ENCODE measurements at places on chromosomes 5 and 9.
A peak's percentile ranks its signal among the peaks of the same experiment; 100 is the strongest.

DNA sequence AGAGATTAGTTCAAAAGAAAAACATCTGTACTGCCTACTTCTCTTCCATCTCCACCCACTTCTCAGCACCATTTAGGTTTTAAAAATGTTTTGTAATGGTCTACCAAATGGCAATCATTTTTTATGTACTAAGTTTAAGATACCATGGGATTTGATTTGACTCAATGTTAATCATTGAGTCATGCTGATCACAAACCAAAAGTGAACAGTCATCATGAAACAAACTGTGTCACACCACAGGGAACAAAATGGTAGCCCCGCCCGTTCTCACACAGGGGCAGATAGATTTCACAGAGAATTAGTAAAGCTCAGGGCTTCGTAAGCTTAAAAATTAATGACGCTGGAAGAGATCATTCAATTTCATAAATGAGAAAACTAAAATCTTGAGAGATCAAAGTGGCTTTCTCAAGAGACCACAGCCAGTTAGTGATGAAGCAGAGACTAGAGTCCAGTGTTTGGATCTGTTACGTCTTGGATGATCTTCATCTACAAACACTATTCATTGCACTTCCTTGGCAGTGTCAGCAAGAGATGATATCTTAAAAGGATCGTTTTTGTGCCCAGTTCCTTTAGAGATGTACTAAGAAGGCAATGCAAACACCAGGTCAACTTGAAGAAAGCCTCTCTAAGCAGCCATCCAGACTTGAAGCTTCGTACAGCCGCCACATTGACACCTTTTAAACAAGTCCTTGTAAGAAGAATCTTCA lies 33.9 kb upstream of the TRIO start:
- DNase-seq: peak; percentile 81

DNA sequence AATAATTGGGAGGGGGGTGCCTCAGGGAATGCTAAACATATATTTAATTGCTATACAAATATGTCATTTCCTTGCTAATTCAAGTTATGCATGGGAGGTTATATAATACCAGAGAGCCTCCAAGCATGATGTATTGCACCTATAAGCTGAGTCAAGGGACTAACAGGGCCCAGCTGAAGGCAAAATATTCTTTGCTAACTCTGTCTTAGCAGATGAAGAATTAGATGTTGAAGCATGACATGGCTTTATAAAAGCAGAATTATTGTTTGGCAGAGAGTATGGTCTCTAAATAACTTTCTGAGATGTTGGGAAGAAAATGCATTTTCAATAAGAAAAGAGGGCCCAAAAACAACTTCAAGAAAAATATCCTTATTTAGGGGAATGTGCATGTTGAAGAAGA lies 60.4 kb downstream of the SGCD start:
- no peak for DNase-seq

DNA sequence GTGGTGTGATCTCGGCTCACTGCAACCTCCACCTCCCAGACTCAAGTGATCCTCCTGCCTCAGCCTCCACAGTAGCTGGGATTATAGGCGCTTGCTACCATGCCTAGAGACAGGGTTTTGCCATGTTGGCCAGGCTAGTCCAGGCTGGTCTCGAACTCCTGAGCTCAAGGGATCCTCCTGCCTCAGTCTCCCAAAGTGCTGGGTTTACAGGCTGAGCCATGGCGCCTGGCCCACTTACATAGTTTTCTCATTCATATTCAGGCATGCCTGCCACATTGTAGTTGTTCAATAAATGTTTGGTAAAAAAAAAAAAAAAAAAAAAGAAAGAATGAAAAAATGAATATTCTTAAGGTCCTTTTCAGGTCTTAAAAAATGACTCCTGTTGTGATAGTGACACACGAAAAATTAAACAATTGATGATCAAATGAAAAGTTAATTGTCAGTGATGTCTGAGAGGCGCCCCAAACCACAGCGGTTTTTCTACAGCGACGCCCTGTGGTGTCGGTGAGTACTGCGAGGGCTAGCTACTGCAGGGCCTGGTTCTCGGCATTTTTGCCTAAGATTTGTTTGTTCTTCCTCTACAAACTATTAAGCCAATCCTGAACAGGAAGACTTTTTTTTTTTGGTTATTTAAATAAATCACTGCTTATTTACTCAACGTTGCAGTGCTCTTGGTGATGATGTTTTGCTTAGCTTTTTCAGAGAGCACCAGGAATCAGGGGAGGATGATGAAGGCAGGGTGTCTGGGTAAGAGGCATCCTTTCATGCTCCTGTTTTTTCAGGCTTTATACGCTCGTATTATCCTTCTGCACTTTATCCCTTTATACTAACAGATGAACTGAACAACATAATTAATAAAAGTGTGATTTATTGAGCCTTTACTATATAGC lies 67.0 kb upstream of the DPYSL3 start:
- DNase-seq: peak; percentile 22

DNA sequence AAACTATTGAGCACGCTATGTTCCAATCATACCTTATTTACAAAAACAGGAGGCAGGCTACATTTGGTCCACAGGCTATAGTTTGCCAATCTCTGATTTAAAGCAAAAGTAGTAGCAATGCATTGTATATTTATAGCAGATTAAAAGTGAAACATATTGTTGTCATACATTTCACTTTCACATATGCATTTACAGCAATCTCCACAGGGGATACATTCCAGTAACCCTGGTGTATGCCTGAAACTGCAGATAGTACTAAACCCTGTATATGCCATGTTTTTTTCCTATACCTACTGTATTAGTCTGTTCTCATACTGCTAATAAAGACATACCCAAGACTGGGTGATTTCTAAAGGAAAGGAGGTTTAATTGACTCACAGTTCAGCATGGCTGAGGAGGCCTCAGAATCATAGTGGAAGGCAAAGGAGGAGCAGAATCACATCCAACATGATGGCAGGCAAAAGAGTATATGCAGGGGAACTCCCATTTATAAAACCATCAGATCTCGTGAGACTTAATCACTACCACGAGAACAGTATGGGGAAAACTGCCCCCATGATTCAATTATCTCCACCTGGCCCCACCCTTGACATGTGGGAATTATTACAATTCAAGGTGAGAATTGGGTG lies 5.9 kb upstream of the CSF1R start:
- peak; percentile 22 for DNase-seq

DNA sequence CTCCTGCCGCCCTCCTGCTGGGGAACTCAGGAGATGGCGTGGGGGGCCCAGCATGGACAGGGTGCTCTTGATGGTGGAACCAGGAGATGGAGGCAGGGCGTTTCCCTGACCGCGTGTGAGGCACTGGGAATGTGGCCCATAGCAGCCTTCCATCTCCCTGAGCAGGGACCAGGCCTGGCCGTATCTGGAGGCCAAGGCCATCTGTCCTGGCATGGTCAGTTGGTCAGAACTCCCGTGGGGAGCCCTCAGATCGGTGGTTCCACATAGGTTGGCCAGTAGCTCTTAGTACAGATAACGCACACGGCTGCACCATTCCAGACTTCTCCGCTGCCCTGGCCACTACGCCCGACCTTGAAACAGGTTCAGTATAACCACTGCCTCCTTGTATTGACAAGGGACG lies 77.6 kb downstream of the KCNT1 start:
- DNase-seq: no peak

GRCh38 chr5:168415971-168416370 lies 70.3 kb upstream of the RARS1 start:
- no peak for DNase-seq

DNA sequence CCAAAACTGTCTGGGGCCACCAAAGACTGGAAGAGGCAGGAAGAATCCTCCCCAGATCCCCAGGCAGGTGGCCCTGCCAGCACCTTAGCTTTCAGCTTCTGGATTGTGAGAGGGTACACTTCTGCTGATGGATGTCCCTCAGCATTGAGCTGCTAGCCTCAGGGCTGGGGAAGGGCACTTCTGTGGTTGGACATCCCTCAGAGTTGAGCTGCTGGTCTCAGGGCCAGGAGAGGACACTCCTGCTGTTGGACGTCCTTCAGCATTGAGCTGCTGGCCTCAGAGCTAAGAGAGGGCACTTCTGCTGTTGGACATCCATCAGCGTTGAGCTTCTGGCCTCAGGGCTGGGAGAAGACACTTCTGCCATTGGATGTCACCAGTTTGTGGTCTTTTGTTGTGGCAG lies 83.8 kb upstream of the FCN1 start:
- DNase-seq: no peak

DNA sequence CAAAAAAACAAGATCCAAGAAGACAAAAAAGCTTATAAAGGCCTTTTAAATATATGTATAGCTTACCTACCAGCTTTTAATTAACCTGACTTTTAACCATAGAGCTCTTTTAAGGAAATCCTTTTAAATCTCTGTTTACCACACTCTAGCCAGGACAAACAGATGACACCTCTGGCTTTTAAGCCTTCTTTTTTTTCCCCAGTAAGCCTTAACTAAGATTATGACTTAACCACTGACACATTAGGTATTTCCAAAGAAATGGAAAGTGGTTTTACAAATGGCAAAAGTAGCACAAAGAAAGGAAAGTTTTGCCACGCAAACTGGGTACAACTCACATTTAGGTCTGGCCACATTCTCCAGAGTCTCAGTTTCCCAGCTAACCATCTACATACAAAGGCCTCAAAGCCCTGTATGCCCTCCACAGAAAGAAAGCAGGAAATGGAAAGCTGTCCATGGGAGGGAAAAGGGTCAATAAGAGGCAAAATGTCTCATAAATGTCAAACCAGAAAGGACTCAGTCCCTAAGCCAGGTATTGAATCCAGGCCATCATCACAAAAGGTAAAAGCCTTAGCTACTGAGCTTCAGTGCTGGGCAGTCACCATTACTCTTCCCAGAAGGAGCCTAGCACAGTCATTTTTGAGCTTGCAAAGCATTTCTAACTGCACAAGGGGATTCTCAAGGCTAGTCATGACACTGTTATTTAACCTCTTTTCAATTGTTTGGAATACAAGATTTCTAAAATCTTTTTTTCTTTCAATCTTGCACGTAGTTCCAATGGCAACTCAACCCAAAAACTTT lies 19.7 kb downstream of the TMEM161B start:
- peak; percentile 34 for DNase-seq

GRCh38 chr5:57102905-57103255 lies 71.0 kb upstream of the GPBP1 start:
- DNase-seq: no peak

GRCh38 chr9:127967151-127967809 lies 13.5 kb downstream of the EEIG1 start:
- DNase-seq: no peak

GRCh38 chr9:106432631-106433030 lies 430.3 kb upstream of the ZNF462 start:
- DNase-seq: no peak

GRCh38 chr5:143126174-143127019 lies 277.1 kb downstream of the NR3C1 start:
- DNase-seq: no peak

DNA sequence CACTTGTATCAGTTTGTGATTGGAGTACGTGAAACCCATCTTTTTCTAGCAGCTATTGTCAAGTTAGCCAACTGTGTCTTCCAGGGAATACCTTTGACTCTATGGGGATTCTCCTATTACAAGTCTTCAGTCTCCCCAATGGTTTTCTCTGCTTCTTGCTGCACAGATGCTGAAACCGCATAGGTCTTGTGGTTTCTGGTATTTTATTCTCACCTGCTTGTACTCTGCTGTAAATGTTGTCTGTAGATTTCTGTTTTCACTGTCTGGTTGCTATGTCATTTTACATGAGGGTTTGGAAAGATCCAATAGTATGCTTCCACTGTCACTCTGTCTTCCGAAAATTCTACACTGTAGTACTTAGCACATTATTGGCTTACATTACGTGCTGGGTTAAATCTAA lies 1196.9 kb upstream of the C9orf72 start:
- no peak for DNase-seq

DNA sequence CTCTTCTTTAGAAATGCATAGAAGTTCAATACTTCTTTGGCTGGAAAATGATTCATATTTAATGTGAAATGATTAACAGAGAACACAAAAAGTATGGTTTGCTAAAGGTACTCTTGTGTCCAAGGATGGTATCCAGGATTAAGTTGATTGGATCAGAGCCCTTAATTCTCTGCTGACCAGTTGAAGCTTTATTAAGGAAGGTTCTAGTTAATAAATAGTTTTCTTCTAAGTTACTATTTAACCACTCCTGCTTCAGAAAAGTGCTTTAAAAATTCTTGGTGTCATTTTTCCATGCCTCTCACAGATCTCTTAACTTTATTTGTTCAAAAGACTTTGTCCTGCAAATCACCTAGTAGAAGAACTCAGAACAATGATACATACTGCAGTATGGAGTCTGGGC lies 134.3 kb downstream of the MEF2C start:
- no peak for DNase-seq

DNA sequence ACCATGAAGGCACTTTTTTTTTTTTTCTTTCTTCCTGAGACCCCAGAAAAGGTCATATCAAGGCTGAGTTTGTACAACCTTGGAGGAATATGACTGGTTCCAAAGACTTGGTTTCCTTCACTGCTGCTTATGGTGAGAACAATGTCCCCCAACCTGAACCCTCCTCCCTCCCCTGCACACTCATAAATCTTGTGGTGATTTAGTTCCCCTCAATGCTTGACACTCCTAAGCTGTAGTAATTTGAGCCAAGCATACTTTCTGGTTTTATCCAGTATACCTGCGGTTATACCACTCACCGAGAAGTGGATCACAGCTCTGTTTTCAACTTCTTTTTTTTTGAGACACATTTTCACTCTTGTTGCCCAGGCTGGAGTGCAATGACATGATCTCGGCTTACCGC lies 149.9 kb upstream of the KLF4 start:
- DNase-seq: no peak

GRCh38 chr5:168807287-168807686 lies 228.1 kb upstream of the PANK3 start:
- no peak for DNase-seq

DNA sequence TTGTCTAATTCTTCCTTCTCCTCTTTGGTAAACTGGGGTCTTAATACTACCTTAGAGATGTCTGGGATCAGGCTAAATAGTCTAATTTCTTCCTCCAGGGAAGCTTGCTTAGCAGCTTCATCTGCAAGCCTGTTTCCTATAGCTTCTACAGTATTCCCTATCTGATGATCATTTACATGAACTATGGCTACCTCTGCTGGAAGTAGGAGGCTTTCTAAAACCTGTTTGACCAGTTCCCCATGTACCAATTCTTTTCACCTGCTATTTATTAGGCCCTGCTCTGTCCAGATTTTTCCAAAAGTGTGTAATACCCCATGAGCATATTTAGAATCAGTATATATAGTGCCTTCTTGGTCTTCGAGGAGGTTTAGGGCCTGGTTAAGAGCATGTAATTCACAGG lies 619.8 kb downstream of the HINT1 start:
- DNase-seq: no peak

DNA sequence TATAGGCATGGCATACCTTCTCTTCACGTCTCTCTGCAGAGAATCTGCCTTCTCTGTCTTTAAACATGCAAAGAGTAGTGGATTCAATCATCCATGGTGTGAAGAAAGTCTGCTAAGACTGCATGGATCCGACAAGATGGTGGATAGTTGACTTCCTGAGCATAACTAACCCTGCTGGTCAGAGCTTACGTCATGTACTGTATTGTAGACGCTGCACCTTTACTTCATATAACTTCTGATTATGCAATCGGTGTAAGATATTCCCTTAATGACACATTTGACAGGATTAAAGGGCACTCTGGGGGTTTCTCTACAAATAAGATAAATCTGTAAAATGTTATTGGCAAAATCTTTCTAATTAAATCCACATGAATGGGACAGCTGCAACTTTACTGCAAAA lies 240.3 kb upstream of the NREP start:
- no peak for DNase-seq

- peak; percentile 3 for DNase-seq
Observed at GRCh38 chr5:149749481-149750365, 19.6 kb downstream of the PPARGC1B start.
